GM18507 (cell line): ENCODE measurements at places on chromosomes 16 and 17.

- no peak for DNase-seq
Observed at GRCh38 chr17:81090361-81091136, 55.6 kb downstream of the BAIAP2 start.

GRCh38 chr17:68820825-68821481, 134.2 kb downstream of the ABCA8 start:
- DNase-seq: no peak

- DNase-seq: no peak
Observed at GRCh38 chr17:74729368-74729767, 7.7 kb upstream of the RAB37 start.

- no peak for DNase-seq
Observed at GRCh38 chr16:47358816-47359215, 102.0 kb downstream of the ITFG1 start.

GRCh38 chr17:17231621-17232302, 5.2 kb downstream of the FLCN start:
- DNase-seq: no peak

GRCh38 chr16:88356727-88357199, 26.0 kb upstream of the ZNF469 start:
- no peak for DNase-seq

DNA sequence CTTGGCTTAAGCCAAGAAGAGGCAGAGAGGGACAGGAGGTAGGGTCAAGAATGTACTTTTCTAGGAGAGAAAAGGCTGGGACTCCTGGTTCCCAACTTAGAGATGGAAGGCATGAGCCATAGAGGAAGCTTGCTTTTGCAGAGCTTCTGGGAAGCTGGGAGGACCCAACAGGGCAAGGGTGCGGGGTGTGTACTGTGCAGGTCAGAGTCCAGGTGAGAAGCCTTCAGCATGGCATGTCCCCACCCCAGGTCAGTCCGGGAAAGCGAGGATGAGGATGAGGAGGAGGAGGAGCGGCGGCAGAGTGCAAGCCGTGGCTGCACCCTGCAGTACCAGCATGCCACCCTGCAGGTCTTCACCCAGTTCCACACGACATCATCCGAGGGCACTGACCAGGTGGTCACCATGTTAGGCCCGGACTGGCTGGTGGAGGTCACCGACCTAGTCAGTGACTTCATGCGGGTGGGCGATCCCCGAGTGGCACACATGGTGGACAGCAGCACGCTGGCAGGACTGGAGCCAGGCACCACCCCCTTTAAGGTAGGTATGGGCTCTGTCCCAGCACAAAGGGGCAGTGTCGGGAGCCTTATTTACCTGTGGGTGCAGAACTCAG, 55.3 kb downstream of the TMEM132E start:
- DNase-seq: no peak

- no peak for DNase-seq
Observed at GRCh38 chr16:74570412-74571301, 36.3 kb downstream of the GLG1 start.

- no peak for DNase-seq
Observed at GRCh38 chr16:25124503-25124902, 13.0 kb downstream of the LCMT1 start.

- no peak for DNase-seq
Observed at GRCh38 chr16:67535201-67535600, 6.6 kb downstream of the RIPOR1 start.

- DNase-seq: no peak
Observed at GRCh38 chr17:82314727-82315605, 2.4 kb downstream of the CD7 start.

DNA sequence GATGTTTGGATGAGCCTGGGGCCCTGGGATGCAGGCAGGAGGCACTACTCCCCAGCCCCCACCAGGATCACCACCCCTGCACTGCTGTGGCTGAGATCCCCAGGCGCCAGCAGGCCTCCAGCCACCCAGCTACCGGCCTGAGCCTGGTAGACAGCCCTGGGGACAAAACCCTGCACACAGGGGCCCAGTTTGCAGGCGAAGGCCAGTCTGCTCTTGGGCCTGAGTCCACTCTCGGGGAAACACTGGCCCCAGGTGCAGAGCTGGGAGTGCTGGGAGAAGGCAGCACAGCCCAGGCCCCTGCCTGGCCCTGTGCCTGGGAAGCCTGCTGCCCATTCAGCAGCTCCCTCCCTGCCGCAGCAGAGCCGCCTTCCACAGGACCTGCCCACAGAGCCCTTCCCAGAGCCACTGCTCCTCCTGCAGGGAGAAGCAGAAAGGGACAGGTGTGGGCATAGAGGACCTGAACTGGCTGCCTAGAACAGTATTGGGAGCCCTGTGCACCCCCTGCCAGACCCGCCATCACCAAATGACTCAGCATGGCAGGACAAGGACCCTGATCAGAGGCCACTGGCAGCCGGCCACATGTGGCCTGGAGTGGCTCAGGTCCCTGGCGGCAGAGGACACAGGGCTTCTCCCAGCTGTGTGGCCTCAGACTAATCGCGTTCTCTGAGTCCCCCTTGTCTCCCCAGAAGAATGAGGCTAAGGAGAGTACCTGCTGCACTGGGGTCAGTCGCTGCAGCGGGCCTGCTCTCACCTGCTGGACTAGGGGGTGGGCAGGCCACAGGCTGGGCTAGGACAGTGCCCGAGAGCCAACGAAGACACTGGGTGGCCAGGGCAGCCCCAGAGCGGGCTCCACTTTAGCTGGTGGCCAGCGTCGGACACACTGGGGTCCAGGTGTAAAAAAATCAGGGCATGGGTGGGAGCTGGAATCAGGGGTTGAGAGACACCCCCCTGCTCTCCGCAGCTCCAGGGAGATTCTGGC, 10.7 kb downstream of the MSRB1 start:
- no peak for DNase-seq

GRCh38 chr17:15285466-15285865, 20.3 kb upstream of the PMP22 start:
- no peak for DNase-seq

DNA sequence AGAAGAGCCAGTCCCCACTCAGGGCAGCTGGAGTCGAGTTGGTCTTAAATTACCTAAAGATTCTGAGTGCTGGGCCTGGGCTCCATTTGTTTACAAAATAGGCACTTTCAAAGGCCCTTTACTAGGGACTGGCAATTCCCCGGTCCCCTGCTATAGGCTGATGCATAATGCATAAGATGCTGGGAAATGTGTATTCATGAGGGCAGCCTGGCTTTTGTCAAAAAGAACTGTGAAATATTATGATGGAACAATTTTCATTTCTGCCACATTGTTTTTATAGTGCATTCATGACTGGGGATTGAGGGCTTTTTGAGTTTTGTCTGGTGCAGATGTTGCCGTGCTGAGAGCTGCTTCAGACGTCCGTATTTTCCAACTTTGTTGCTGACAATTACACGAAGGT, 617.0 kb upstream of the CDH5 start:
- DNase-seq: no peak

- no peak for DNase-seq
Observed at GRCh38 chr16:46916980-46917379, 32.8 kb downstream of the GPT2 start.

DNA sequence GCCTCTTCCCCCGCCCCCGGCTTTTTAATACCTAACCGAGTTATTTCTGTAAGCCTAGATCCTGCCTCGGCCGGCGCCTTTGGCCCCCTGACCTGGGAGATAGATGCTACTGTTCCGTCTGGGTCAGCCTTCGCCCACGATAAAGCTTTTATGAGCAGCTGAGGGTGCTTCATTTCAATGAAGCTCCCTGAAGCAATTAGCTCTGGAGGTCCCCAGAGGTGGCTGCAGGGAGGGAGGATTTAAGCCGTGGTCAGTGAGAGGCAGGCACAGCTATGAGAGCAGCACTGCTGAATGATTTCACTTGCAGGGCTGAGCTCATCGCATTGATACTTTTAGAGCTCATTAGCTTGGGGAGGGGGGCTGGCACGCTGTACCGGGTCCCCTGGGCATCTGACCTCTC, 89.4 kb downstream of the RPA1 start:
- no peak for DNase-seq

DNA sequence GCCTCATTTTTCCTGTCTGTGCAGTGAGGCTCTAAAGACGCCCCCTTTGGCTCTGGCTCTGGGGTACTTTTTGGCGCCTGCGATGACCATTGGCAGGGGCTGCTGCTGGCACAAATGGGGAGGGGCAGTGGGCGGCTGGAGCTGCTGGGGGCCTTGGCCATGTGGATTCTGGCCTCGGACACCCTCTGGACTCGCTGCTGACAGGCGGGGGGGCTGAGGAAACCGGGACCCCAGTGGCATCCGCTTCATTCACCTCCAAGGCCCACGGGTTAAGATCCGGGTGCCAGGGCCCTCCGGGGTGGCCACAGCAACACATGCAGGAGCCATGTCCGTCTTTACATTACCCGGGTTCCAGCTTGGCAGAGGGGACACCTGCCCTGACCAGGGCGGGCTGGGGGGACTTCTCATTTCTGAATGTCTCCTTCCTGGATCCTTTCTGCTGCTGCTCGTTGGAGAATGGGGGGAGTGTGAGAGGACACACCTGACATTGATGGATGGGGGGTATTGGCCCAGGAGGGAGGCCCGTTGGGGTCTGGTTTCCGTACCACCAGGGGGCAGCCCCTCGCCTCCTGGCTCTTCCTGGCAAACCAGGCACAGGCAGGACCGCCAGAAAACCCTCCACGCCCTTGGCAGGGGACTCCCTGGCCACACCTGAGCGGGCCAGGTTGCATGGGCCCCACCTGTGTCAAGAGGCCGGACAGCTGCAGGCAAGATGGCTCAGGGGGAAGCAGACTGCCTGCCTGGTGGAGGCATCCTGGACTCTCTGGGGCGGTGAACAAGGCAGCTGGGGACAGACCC, 21.8 kb downstream of the GSE1 start:
- DNase-seq: no peak

GRCh38 chr16:75019007-75019406, 20.2 kb downstream of the ZNRF1 start:
- DNase-seq: no peak

- DNase-seq: no peak
Observed at GRCh38 chr17:44272321-44272951, 4.5 kb upstream of the SLC4A1 start.

DNA sequence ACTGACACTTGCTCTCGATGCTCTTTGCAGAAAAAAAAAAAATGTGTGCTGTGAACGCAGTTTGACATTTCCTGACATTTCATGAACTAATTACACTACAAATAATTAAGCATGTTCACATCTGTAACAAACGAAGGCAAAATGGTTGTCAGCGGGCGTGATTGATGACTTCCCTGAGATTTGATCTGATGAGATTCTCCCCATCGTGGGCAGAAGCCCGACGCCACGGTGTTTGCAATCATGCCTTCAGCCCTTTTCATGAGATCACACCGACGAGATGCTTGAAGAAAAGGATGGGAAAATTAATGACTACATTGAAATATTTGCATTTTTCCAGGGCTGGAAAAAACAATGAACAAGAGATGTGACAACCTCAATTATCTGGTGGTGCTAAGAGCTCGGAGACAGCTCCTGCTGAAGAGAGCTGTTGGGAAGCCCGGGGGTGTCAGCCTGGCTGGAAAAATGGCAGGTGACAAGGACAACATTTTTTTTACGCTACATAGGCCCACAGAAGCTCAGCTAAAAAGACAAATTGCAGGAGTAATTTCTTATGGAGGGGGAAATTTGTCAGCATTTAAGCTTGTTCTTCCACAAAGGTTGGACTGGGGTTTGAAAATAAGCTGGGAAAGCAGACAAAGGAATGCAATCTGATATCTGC, 259.4 kb upstream of the IRX3 start:
- DNase-seq: no peak

DNA sequence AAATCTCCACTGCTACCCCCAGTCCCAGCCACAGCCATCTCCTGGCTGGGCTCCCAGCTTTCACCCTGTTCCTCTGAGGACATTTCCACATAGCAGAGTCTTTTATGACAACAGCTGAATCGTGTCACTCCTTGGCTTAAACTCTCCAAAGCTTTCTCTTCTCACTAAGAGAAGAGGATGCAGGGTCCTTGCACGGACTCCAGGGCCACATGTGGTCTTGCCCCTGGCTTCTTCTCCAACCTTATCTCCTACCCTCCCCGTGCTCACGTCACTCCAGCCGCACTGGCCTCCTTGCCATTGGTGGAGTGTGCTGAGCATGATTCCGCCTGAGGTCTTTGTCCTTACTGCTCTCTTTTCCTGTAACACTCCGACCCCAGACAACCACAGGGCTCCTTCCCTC, 39.9 kb upstream of the CCDC182 start:
- no peak for DNase-seq
